Gastrocnemius medialis (tissue), 4 donors: ENCODE measurements at places on chromosomes 5 and 9. TPM values are rescaled to one million over a fixed set of nuclear protein-coding genes. Genes with fewer than 3 reads are reported as not detected.

- no peaks in the 10 kb centered on the region for H3K4me1 ChIP-seq
- no peak overlapping the region for H3K27ac ChIP-seq
- no peaks in the 10 kb centered on the region for H3K36me3 ChIP-seq
Measured at GRCh38 chr5:162911873-162912272, 525.5 kb upstream of the CCNG1 start.

GIN1 gene
- 4.9 TPM for total RNA-seq

OR1J2 gene
- not detected for total RNA-seq

DNA sequence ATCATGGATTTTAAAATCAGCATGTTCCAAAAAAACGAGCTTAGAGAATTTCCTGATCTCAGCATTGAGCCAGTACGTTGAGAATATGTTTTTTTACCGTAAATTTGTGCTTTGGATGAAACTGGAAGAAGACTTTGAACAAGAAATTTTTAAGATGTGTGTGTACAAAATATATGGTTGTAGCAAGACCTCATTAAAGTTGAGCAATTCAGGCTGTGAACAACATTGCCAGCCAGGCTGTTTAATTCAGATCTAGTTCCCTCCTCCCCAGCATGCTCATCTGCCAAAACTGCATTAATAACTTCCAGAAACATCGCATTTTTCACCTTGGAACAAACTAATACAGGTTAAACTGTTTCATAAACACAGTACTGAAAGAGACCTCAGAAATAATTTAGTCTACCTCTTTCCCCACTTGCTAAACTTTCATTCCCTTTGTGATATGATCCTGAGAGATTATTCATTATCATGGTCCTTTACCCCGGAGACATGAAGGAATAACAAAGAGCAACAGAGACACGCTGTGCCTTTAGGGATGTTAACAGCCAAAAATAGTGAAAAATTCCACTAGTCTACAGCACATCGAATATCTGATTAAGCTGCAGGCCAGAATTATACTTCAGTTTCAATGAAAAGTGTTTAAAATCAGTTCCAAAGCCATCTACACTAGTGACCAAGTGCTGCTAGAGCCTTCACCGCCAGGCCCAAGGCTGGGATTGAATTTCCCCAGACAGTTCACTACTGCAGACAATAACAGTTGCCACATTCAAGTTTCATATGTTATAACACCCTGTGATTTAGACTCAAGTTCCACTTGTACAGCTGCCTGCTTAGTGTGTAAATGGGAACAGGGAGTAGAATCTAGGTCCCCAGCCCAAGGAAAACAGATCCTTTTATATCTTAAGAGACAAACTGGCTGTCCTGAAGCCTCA is 89.6 kb downstream of the EFNA5 start:
- peak overlapping the region; percentile 67 for H3K27ac ChIP-seq
- H3K4me3 ChIP-seq, result no peak overlapping the region
- H3K36me3 ChIP-seq, result no peaks in the 10 kb centered on the region
- peaks cover 10% of the 10 kb centered on the region for H3K4me1 ChIP-seq

CATSPER3 gene
- 0.56 TPM for total RNA-seq

DNA sequence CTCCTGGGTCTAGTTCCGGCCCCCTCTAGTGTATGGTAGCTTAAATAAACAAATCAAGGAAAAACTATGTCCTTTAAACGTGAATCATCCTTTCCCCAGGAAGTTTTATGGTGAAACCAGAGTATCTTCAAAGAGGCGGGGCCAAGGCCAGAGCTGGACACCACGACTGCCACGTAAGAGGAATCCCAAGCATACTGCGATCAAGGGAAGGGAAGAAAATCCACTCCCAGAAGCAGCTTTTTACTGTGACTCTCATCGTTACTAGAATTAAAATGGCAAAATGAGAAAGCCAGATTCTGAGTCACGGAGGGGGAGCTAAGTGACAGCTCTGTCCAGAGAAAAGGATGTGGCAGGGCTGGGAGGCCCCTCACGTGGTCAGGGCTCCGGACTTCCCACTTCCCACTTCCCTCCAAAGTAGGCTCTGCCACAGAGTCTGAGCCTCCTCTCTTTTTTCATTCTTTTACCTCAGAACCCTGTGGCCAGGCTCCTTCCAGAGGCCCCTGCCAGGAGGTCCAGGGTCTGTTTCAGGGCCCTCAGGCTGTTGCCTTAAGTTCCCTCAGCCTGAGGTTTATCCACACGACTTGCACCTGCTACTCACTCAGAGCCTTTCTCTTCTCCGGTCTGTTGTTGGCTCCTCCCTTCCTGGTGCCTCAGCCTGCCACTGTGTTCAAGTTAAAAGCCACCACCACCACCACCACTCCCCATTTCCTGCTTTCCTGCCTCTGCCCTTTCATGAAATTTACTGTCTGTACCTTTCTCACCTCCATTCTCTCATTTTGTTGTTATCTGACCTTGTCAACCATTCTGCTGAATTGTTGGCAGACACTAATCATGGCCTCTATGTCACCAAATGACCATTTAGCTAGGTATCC is 1.4 kb upstream of the GLRX start:
- peak; percentile 50 for DNase-seq
- H3K4me3 ChIP-seq, result peak overlapping the region; percentile 75
- peaks cover 38% of the 10 kb centered on the region for H3K4me1 ChIP-seq
- no peaks in the 10 kb centered on the region for H3K36me3 ChIP-seq
- H3K27me3 ChIP-seq, result no peaks in the 10 kb centered on the region
- H3K27ac ChIP-seq, result peak overlapping the region; percentile 92

- H3K27ac ChIP-seq, result no peak overlapping the region
- H3K4me1 ChIP-seq, result no peaks in the 10 kb centered on the region
Measured at GRCh38 chr5:80059354-80059980, 24.3 kb downstream of the THBS4 start.

DNA sequence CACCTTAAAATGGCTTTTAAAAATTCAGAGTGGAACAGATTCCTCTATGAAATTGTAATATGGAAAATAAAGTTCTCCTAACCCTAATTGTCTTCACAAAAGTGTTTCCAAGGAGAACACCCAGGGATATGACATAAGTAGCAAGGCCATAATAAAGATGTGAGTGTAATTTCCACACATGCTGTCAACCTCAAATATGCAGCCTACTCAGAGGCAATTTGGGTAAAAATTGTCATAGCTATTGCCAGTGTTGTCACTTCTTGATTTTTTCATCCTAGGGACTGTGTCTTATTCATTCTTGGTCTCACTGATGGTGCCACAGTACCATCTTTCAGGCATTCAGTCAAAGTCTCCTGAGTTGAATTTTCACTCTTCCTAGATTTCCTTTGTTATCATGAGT is 100.3 kb downstream of the PPP2R2B start:
- no peak for DNase-seq
- H3K27ac ChIP-seq, result no peak overlapping the region
- H3K4me3 ChIP-seq, result no peak overlapping the region

DNA sequence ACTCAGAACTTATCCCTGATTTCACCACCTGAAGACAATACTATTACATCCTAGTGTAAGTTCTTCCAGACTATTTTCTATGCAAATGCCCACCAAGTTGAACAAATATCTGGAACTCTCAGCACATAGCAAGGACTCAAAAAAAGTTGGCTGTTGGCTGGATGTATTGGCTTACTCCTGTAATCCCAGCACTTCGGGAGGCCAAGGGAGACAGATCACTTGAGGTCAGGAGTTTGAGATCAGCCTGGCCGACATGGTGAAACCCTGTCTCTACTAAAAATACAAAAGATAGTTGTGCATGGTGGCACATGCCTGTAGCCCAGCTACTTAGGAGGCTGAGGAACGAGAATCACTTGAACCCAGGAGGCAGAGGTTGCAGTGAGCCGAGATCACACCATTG is 15.0 kb upstream of the VPS13A start:
- DNase-seq, result no peak
- peak overlapping the region; percentile 6 for H3K27ac ChIP-seq
- peaks cover 28% of the 10 kb centered on the region for H3K4me1 ChIP-seq
- H3K36me3 ChIP-seq, result no peaks in the 10 kb centered on the region

- H3K4me3 ChIP-seq, result no peak overlapping the region
- H3K4me1 ChIP-seq, result no peaks in the 10 kb centered on the region
- H3K27me3 ChIP-seq, result no peaks in the 10 kb centered on the region
- no peak overlapping the region for H3K27ac ChIP-seq
- H3K36me3 ChIP-seq, result no peaks in the 10 kb centered on the region
Measured at GRCh38 chr5:18179579-18179978, 545.3 kb downstream of the TAF11L14 start.

- H3K4me3 ChIP-seq, result no peak overlapping the region
- H3K27me3 ChIP-seq, result no peaks in the 10 kb centered on the region
- no peak overlapping the region for H3K27ac ChIP-seq
Measured at GRCh38 chr5:113031104-113031503, 54.5 kb downstream of the DCP2 start.

DNA sequence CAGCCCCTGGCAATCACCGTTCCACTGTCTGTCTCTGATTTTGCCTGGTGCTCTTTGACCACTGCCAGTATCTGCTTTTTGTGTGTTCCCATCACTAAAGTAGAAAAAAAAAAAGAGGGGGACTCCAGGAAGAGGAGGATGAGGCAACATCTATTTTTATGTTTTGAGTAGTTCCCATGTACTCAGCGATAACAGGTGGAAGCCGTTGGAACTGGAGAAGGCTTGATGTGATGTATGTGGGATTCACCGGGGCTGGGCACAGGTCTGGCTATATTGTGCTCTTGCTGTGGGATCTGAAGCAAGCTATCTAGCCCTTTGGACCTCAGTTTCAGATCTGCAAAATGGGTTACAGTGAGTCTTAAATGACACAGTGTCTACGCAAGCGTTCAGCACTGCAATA is 104.9 kb downstream of the SLIT3 start:
- no peak overlapping the region for H3K4me3 ChIP-seq
- H3K27me3 ChIP-seq, result no peaks in the 10 kb centered on the region
- H3K4me1 ChIP-seq, result no peaks in the 10 kb centered on the region
- H3K27ac ChIP-seq, result no peak overlapping the region

NHP2 gene
- total RNA-seq, result 245 TPM
